ENCODE measurements at places on chromosomes 2 and 18. TPM values are rescaled to one million over a fixed set of nuclear protein-coding genes. Genes with fewer than 3 reads are reported as not detected.

DNA sequence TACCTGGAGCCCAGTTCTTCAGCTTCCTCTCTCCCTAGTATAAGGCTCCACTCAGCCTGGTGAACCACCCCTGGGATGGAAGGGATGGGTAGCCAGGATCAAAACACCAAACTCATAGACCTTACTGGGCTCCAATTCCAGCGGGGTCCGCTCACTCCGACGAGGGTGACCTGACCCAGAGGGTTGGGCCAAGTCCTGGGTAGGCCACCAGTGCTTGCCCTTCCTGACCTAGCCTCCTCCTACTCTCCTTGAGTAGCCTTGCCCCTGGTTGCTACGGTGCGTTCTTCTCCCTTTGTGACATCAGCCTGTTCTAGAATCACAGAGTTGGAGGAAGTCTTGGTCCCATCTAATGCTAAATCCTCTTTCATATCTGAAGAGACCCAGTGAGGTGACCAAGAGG lies 537 bp upstream of the STAT4 start:
- DNase-seq, result no peak

GRCh38 chr2:109005686-109006204 lies 16.7 kb upstream of the EDAR start:
- no peak for DNase-seq

DNA sequence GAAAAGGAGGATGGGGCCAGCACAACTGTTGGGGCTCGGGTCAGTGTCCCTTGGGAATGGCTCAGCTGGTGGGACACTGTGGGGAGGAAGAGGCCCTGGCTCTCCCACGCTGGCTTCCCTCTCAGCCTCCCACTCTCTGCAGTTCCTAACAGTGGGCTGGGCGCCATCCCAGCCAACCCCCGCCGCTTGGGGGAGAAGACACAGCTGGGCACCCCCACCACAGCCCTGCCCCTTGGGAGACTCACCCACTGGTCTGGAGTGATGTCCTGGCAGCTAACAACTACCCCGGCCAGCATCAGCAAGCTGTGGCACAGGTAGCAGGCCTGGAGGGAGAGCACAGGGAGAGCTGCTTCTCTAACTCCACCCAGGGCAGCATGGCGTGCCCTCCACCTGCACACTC lies 8.3 kb upstream of the SEMA4C start:
- no peak for DNase-seq

GRCh38 chr18:22609642-22610041 lies 191.9 kb upstream of the CTAGE1 start:
- DNase-seq, result no peak

GRCh38 chr2:130328710-130329109 lies 14.0 kb upstream of the IMP4 start:
- DNase-seq, result no peak

DNA sequence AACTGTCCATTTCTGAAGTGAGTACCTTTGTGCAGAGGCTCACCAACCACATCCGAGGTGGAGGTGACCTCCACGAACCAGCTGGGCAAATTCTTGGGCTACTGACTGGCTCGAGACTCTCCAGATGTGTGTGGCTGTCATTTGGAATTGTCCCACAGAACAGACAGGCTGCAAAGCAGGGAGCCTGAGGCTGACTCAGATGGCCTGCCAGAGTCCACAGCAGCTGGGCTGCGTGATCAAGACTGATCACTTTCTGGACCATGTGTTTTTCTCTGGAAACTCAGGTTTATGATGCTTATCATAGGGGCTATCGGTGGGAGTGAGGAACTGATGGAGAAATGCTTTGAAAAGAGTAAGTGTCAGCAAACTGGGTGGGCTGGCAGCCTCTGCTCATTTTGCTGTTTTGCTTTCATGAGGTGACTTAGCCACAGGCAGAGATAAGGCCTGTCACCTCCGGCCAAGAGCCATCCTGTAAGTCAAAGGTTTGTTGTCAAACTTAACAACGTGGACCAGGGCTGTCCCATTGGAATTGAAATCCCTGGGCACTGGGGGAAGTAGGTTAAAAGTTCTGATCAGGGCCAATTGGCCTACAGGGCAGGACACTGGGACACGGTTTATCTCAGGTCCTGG lies 120.4 kb downstream of the LIPG start:
- DNase-seq, result no peak

- no peak for DNase-seq
These were observed 487.1 kb upstream of the LRRTM4 start for GRCh38 chr2:78009289-78009688.

- no peak for DNase-seq
These were observed 50.0 kb upstream of the FRZB start for GRCh38 chr2:182916417-182916816.

GRCh38 chr2:44934983-44935728 lies 6.3 kb upstream of the SIX3 start:
- no peak for DNase-seq

DNA sequence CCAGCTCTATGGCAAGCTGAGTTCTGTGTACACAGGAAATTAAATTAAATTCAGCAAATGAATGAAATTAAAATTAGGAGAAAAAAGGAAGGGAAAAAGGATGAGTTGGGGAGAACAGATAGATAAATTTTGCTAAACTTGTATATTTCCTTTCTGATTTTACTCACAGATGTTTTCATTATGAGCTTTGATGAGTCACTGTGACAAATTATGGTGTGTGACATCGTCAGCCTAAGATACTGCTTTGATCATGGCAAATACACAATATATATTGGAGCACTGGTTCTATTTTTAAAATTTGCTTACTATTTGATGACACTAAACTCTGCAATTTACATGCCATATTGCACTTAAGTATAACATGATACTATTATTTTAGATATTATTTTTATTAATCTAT lies 464.6 kb upstream of the SPHKAP start:
- DNase-seq, result no peak

DNA sequence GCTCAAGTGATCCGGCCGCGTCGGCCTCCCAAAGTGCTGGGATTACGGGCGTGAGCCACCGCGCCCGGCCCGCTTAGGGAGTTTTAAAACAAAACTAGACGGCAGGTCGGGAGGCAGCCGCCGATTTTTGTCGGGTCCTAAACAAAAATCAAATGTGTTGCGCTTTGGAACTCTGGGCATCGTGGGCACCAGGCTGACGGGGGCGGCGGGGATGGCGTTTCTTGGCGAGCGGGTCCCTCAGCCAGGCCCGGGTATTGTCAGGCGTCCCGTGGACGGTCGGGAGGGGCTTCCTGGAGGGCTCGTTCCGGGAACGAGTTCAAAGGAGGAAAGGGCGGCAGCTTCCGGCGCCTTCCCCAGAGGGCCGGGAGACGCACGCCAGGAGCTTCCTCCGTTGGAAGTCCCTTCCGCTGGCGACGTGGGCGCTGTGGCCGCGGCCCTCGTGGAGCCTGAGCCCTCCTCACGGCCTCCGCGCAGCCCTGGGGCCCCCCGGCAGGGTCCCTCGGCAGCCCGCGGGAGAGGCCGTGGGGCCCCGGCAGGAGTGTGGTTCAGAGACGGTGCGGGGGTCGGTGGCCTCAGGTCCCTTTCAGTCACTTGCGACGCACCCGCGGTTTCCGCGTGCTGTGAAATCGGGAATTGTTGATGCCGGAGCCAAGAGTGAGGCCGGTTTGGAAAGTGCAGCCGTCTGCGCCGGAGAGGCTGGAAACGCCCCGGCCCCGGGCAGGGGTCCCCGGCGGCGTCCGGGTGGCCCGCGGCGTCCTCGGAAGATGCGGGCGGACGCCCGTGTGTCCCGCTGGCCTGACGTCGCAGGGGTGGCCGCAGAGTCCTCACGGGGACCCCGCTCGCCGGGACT lies 59.3 kb downstream of the EMILIN2 start:
- no peak for DNase-seq

DNA sequence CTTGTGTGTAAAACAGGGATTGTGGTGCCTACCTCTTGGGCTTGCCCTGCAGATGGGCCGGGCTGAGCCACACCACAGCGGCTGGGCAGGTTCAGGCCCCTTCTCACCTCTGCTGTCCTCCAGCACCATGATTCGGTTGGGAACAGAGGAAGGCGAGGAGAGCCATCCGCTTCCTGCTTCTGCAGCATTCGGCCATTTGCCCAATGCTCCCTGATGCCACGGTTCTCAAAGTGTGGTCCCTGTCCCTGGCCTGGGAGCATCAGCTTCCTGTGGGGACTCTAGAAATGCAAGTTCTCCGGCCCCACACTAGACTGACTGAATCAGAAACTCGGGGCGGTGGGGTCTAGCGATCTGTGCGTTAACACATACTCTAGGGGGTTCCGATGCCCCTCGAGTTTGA lies 65.1 kb downstream of the RRM2 start:
- DNase-seq, result peak; percentile 54

DNA sequence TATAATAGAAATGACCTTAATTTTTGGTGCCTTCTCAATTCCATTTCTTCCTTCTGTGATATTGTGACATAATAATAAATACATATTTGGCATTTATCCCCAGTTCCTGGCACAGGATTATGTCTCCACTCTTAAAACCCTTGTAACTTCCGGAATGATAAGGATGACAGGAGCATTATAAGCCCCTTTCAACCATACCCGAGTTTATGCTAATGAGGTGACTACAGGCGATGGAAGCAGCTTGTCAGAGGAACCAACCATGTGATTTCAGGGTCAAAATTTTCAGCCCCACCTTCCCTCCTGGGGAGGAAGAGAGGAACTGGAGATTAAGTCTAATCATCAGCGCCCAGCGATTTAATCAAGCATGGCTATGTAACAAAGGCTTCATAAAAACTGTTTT lies 528.5 kb upstream of the CRIM1 start:
- DNase-seq, result no peak

DNA sequence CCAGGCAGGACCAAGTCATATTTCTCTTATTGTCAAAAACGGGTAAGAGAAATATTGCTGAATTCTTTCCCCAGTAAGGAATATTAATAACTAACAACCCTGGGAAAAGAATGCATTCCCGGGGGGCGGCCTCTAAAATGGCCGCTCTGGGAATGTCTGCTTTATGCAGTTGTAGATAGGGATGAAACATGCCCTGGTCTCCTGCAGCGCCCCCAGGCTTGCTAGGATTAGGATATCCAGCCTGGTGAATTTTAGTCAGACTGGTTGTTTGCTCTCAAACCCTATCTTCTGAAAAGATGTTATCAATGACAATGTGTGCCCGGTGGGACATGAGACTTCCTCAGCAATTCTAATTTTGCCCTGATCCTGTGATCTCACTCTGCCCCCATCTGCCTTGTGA lies 448.1 kb downstream of the PTH2R start:
- DNase-seq, result no peak

GRCh38 chr2:177753682-177754491 lies 318.7 kb downstream of the PDE11A start:
- no peak for DNase-seq

DNA sequence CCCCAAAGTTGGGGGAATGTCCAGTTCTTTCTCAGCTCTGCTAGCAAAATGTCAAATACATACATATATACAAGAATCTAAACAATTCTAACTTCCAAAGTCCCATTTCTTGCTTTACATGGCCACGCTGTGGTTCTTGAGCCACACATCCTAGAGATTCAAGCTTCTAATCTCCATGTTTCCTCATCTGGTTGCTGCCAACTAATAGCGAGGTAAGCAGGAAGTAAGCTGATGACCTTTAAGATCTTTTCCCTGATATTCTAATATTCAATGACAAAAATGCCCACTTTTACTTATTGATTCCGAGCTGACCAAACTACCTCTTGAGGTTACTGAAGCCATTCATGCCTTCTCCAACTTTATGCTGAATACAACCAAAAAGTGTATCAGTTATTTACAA lies 3.3 kb downstream of the VPS54 start:
- DNase-seq, result no peak

- DNase-seq, result no peak
These were observed 128.8 kb upstream of the MSH6 start for GRCh38 chr2:47653902-47654789.

GRCh38 chr2:44843086-44843485 lies 98.4 kb upstream of the SIX3 start:
- no peak for DNase-seq

DNA sequence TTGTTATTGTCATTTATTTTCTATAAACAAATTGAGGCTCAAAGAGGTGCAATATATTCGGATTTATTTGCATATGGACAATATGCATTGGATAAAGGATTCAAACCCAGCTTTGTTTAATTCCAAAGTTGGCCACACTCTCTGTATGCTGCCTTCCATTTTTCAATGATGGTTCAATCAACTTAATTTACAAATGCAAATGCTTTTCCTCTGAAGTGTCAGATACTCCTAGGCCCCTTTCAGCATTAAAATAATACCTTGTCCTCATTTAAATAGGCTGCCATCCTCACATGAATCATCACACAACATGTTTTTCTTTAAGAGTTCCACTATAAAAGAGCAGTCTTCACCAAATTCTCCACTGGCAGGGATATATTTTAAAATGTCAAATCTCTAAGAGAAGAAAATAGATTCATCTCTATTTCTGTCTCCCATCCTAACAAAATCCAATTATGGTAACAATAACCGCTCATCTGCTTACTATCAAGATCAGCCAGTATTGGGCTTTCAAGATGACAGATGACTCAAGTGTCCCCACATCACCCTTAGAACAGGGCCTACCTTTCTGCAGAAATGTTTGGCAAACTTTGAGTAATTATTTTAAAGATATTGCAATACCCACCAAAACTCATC lies 114.8 kb downstream of the SCG2 start:
- no peak for DNase-seq

GRCh38 chr2:96320728-96321622 lies 4.1 kb upstream of the ITPRIPL1 start:
- DNase-seq, result no peak

- no peak for DNase-seq
These were observed 5.3 kb upstream of the SH3RF3 start for GRCh38 chr2:109123586-109124201.

DNA sequence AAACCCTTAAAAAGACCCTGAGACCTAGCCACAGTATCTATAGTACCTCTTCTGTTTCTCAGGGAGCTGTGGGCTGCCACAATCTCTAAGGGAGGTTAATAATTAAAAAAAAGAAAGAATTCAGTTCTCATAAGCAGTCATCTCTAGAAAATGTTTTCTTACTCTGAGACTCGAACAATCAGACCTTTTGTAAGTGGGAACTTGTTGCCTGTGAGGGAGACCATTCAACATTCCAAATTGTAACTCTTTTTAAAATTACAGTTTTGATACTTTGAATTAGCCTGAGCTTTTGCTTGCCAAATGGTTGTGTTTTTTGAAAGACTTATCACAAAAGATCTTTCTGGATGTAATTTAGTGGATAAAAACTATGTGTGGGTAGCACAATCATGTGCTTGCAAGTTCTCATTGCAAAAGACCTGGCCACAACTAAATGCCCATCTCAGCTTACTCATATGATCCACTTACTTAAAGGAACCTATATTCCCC lies 33.3 kb downstream of the IL1R2 start:
- no peak for DNase-seq

Gene CXCR2
- total RNA-seq, result not detected

Gene ZBTB7C
- total RNA-seq, result 1.4 TPM

Gene VWC2L
- total RNA-seq, result not detected

Gene LRP1B
- total RNA-seq, result 0.65 TPM

Gene ADCYAP1
- total RNA-seq, result not detected

Gene HNMT
- total RNA-seq, result 2.0 TPM

Gene WIPF1
- total RNA-seq, result 61.8 TPM

Gene ANKAR
- total RNA-seq, result 6.4 TPM

Gene SERPINB3
- total RNA-seq, result not detected

Gene REEP1
- 2.6 TPM for total RNA-seq

Gene CIDEA
- total RNA-seq, result not detected

Gene SKOR2
- not detected for total RNA-seq

All from chondrocyte (in vitro differentiated cells).